Epithelial cell of prostate (primary cell): ENCODE measurements at places on chromosomes 6 and 20.

GRCh38 chr20:41249411-41250281, 67.9 kb downstream of the ZHX3 start:
- peak; percentile 43 for DNase-seq

GRCh38 chr20:15140286-15140685, 802.9 kb upstream of the FLRT3 start:
- DNase-seq, result no peak

- DNase-seq, result no peak
Observed at GRCh38 chr6:167647306-167647705, 179.4 kb upstream of the AFDN start.

GRCh38 chr6:115514656-115515055, 546.0 kb downstream of the FRK start:
- no peak for DNase-seq

- no peak for DNase-seq
Observed at GRCh38 chr6:167151648-167152047, 6.1 kb downstream of the GPR31 start.

GRCh38 chr20:11849270-11849915, 68.3 kb upstream of the BTBD3 start:
- no peak for DNase-seq
